Cerebellum (tissue), 4 donors: ENCODE measurements at places on chromosomes 4 and X.

GRCh38 chr4:176971576-176972115 lies 178.9 kb upstream of the VEGFC start:
- no peak for DNase-seq

GRCh38 chr4:80407246-80407645 lies 71.7 kb downstream of the CFAP299 start:
- peak; percentile 54 for DNase-seq

GRCh38 chr4:52862639-52863161 lies 583 bp downstream of the RASL11B start:
- DNase-seq = no peak

GRCh38 chr4:27005905-27006590 lies 145.4 kb downstream of the STIM2 start:
- DNase-seq = no peak

DNA sequence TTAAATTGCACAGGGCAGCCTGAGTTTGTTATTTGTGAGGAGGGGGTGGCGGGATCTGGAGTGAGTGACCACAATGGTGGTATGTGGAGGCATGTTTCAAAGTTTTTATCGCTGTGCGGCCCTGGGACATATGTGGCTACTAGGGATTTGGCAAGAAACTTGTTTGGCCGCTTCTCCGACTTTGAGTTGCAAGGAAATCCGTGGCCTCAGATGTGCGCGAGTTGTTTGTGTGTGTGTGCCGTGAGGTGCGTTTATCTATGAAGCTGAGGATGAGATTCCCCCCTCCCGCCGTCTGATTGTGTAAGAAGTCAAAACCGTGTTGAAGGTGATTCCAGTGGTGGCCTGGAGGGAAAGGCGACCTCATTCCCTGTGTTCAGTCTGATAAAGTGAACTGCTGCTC lies 1.4 kb downstream of the JADE3 start:
- DNase-seq = no peak

DNA sequence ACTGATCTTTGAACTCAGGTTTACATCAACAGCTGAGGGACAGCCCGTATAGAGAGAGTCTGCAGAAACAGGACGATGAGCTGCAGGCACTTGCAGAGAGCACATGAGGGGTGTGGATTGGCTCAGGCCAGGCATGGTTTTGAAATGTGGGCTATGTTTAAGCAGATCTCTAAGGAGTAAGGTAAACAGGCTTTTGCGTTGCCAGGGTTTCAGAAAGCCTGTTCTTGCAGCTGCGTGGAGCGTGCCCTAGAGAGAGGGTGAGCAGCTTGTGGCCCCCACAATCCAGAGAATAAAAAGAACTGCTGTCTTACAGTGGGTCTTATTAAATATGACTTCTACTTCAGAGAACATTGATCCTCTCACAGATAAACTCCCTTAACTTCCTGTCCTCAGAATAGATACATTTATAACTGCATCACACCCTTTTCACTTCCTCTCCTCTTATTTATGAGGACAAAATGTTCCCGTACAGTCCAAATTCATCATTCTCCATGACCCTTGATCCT lies 64.1 kb downstream of the TMA16 start:
- DNase-seq = no peak

DNA sequence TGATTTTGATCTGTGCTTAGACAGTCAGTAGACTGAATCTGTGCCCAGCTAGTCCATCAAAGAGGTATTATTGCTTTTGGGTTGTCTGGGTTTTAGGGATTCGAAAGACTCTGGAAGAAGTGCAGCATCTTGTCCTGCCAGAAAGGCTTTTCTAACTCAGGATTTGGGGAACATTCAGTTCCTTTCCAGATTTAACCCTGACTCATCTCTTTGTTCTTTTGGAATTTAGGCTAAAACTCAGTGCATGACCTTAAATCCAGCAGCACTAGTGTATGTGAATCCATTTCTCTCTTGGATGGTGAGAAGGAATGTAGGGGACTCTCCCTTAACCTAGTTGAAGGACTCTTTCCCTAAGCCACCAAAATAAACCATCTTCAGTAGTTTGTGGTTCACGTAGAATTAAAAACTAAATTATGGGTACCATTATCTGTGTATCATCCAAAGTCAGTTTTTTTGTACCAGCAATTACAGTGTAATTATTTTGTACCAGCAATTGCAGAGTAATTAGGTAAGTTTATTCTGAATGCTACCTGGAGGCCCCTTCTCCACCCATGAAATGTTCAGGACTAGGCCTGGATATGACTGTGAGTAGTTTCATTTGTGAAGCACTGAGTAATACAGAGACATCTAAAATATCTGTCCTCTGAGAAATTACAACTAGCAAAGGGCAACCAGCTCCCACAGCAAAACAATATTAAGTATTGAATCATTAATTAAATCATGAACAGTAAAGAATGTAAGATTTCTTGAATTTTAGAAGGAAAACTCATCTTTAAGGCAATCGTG lies 384.0 kb downstream of the TMA16 start:
- no peak for DNase-seq

GRCh38 chr4:145538596-145538995 lies 56.9 kb downstream of the SMAD1 start:
- peak; percentile 75 for DNase-seq

DNA sequence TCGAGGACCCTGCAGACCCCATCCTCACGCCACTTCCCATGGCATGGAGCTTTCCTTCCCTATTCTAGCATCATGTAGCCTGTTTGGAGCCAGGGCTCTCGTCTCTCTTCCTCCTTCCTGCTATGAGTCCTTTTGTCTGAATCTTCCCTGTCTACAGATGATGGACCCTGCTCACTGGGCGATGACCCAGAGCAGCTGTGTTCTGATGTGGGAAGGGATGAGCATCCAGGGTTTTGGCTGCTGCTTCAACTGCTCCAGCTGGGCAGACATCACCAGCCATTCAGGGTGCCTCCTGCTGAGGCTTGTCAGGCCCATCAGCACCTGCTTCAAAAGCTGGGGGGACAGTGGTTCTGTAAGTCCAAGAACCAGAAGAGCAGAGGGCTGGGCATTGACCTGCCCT lies 3.2 kb upstream of the CCKAR start:
- no peak for DNase-seq

GRCh38 chr4:145545538-145546174 lies 64.0 kb downstream of the SMAD1 start:
- DNase-seq = no peak

DNA sequence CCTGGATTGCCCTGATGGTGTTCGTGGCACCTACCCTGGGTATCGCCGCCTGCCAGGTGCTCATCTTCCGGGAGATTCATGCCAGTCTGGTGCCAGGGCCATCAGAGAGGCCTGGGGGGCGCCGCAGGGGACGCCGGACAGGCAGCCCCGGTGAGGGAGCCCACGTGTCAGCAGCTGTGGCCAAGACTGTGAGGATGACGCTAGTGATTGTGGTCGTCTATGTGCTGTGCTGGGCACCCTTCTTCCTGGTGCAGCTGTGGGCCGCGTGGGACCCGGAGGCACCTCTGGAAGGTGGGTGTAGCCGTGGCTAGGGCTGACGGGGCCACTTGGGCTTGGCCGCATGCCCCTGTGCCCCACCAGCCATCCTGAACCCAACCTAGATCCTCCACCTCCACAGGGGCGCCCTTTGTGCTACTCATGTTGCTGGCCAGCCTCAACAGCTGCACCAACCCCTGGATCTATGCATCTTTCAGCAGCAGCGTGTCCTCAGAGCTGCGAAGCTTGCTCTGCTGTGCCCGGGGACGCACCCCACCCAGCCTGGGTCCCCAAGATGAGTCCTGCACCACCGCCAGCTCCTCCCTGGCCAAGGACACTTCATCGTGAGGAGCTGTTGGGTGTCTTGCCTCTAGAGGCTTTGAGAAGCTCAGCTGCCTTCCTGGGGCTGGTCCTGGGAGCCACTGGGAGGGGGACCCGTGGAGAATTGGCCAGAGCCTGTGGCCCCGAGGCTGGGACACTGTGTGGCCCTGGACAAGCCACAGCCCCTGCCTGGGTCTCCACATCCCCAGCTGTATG lies 1.8 kb downstream of the AVPR2 start:
- no peak for DNase-seq

GRCh38 chr4:2482693-2483092 lies 13.8 kb downstream of the RNF4 start:
- peak; percentile 70 for DNase-seq

DNA sequence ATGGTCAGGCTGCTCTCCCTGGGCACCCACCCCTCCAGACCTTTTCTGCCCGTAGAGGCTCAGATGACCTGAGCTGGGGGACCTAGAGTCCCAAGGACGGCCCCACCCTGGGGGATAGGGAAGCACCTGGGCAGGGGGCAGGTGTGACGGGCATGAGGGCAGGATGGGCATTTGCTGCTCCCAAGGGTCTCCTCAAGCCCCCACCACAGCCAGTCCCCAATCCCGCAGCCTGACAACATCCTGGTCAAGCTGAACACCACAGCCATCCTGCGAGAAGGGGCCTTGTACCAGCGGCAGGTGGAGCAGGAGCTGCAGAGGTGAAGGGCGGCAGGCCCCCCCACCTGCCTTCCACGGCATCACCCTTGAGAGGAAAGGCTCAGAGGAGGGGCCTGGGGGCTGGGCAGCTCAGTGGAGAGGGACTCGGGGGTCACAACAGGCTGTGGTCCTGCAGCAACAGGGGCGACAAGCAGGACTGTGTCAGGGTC lies 17.8 kb upstream of the RNF4 start:
- no peak for DNase-seq

DNA sequence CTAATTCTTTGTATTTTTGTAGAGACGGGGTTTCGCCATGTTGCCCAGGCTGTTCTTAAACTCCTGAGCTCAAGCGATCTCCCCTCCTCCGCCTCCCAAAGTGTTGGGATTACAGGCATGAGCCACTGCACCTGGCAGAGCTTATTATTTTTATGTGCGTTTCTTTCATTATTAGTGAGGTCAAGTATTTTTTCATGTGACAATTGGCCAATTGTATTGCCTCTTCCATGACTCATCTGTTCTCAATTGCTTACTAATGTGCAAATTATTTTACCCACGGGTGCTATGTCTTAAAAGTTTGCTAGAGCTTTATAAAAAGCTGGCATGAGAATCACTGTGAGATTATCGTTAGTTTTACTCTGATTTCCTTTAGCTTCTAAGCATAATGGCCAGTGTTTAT lies 13.0 kb upstream of the ARX start:
- DNase-seq = no peak

GRCh38 chr4:74934016-74934831 lies 1.3 kb downstream of the PARM1 start:
- no peak for DNase-seq

GRCh38 chr4:140877781-140878180 lies 121.6 kb upstream of the TBC1D9 start:
- no peak for DNase-seq

DNA sequence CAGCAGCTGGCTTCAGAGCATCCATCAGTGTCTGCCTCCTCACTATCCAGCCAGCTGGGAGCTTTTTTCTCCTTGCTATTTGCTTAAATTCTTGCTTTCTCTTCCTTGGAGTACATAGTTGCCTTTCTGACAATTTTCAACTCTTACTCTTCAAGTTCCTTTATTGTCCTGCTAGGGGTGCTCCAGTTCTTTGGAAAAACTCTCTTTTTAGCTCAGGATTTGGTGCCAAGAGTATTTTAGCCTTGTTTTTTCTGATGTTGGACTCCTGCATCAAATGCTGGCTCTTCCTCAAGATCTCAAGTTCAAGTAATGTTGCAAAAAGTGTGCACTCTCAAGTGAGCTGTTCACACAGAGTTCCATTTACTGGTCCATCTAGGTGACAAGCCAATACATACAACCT lies 126.4 kb downstream of the KDR start:
- no peak for DNase-seq

GRCh38 chr4:22063613-22064012 lies 115.0 kb upstream of the KCNIP4 start:
- no peak for DNase-seq

DNA sequence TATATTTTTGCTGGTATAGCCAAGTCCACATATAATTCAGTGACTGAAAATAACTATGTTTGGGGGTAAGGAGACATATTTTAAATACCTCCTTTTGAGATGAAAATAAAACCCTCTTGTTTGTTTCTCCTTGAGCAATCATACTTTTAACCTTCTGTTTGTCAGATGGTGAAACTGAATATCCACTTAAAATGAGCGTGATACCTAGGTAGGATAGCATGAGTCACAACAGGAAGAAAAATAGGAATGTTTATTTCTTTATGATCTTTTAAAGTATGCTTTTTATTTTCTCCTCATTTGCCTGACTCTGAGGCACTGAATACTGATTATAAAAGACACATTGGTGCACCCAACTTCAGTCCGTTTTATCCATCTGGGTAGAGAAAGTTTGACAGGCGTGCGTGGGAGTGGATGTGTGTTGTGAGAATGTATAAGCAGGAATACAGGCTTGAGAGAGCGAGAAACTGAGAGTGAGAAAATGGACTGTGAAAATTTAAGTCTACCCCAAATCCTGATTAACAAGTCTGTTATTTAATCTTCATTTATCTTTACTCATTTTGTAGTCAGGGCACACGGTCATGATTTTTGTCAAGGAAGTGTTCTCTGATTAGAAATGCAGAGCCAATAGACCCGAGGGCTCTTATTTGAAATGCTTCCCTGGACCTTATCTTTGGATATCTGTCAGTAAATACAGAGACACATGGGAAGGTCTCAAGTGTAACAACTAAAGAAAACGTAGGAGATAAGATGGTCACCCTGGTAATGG lies 62.1 kb upstream of the ANTXR2 start:
- DNase-seq = no peak

- no peak for DNase-seq
Observed at GRCh38 chr4:64682946-64683345, 273.7 kb upstream of the TECRL start.

DNA sequence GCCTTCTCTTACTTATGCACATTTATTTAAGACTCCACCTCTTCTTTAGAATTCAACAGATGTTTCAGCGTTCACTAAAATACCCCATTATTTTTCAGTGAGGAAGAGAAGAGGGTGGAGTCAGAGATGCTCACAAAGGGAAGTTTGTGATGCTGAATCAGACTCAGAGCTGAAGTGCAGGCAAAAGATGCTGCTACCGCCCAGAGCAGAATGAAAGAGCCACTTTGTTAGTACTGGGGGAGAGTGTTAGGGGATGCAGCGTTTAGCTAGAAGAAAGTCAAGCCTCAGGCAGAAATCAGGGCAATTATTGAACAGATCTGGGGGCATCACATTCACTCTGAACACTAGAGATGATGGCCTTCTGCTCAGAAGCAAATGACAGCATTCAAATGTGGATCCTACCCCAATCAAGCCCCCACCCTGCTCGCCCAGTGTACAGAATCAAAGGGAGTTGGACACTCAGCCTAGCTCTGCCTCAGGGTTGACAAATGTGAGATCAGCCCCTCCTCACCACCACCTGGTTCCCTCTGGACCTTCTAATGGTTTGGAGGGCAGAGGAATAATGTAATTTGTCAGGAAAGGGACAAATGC lies 138.3 kb downstream of the UNC5C start:
- no peak for DNase-seq

GRCh38 chr4:52825460-52826090 lies 36.5 kb upstream of the RASL11B start:
- no peak for DNase-seq

- DNase-seq = no peak
Observed at GRCh38 chr4:44701037-44701436, 22.8 kb downstream of the GUF1 start.
